ENCODE measurements at places on chromosomes 13 and 19. TPM values are rescaled to one million over a fixed set of nuclear protein-coding genes. Genes with fewer than 3 reads are reported as not detected.

GRCh38 chr19:47096721-47097120, 16.9 kb downstream of the ZC3H4 start:
- peaks cover 63% of the 10 kb centered on the region for H3K4me1 ChIP-seq
- peaks cover 24% of the 10 kb centered on the region for H3K36me3 ChIP-seq
- H3K27ac ChIP-seq, result peak overlapping the region; percentile 82
- H3K4me3 ChIP-seq, result no peak overlapping the region
- DNase-seq, result no peak

DNA sequence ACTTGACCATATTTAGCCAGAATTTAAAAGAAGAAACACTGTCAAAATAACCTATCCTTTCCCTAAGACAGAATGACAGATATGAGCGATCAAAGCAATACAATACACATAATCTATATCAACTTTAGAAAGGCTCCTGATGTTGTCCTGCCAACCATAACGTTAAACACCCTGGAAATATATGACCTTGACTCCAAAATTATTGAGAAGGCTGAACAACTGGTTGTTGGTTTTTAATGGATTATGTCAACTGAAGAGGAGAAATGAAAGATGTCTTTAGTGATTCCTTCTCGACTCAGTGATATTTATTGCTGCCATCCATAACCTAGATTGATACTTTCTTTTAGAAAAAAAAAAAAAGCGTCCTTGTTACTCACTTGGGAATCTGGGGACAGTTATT, 957.2 kb downstream of the SLITRK1 start:
- H3K36me3 ChIP-seq, result no peaks in the 10 kb centered on the region
- no peaks in the 10 kb centered on the region for H3K4me1 ChIP-seq
- H3K4me3 ChIP-seq, result no peak overlapping the region
- no peak for DNase-seq
- no peaks in the 10 kb centered on the region for H3K27me3 ChIP-seq

GRCh38 chr13:76017861-76018556, 381.9 kb downstream of the LMO7 start:
- peaks cover 8% of the 10 kb centered on the region for H3K4me1 ChIP-seq
- H3K27me3 ChIP-seq, result no peaks in the 10 kb centered on the region
- no peak overlapping the region for H3K27ac ChIP-seq
- H3K4me3 ChIP-seq, result no peak overlapping the region

ADGRE3 gene
- total RNA-seq, result not detected
